ENCODE measurements at places on chromosomes 13 and 19.

- DNase-seq = no peak
Observed at GRCh38 chr13:39281539-39282150, 243.4 kb downstream of the NHLRC3 start.

DNA sequence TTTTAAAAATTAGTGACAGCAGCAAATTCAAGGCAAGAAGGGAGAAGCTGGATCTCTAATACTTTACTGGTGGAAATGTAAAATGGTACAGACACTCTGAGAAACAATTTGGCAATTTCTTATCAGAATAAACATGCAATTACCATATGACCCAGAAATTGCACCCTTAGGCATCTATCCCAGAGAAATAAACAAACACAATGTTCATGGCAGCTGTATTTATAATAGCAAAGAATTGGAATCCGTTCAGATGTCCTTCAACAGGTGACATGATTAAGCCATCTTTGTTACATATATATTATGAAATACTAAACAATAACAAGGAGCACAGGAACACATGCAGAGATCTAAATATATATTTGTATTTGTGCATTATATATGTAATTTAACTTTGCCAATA lies 756.5 kb downstream of the SLITRK1 start:
- no peak for DNase-seq

- DNase-seq = no peak
Observed at GRCh38 chr13:32378012-32378411, 49.9 kb downstream of the N4BP2L1 start.

DNA sequence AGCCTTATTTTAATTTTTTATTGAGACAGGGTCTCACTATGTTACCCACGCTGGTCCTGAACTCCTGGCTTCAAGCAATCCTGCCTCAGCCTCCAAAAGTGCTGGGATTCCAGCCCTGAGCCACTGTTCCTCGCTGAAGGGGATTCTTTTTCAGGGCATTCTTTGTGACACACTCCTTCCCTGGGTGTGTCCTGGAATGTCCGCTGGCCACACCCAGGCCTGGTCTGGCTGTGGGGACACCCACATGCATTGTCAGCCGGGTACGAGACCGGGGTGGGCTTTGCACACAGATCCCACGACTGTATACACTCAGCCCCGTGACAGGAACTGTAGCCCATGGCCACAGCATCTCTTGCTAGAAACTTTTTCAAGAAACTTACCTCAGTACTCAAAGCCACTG lies 34.4 kb upstream of the GATAD2A start:
- DNase-seq = no peak

DNA sequence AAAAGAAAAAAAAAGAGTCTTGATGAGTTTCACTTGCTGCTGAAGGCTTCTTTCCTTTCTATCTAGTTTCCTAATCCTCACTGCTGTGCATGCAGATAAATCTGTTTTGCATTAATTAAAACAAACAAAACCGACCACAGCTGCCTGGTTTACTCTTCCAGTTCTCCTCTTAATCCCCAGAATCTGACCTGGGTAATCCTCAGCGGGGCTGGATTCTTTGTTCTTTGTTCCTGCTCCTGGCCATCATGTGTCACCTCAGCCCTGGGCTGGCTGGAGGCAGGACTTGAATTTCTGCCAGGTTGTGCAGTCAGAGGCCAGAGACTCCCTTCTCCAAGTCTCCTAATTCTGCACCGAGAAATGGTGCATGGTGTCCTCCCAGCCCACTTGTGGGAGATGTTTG lies 52.2 kb upstream of the CYP4F8 start:
- DNase-seq = no peak

GRCh38 chr13:38046049-38046376 lies 176.4 kb upstream of the TRPC4 start:
- no peak for DNase-seq

DNA sequence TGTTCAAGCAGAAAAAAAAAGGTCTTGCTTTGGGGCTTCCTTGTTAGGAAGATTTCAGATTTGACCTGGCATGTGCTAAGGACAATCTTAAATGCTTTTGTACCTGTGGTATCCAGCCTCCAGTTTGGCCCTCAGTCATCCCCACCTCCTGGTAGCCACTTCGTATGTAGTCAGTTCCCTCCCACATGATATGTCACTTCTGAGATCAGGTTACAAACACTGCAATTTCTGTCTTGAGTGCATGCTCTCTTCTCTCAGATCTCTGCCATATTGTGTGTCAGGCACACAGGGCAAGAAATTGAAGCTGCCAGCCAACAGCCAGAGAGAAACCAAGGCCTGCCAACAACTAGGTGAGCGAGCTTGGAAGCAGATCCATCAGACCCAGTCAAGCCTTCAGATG lies 60.3 kb upstream of the STARD13 start:
- no peak for DNase-seq

DNA sequence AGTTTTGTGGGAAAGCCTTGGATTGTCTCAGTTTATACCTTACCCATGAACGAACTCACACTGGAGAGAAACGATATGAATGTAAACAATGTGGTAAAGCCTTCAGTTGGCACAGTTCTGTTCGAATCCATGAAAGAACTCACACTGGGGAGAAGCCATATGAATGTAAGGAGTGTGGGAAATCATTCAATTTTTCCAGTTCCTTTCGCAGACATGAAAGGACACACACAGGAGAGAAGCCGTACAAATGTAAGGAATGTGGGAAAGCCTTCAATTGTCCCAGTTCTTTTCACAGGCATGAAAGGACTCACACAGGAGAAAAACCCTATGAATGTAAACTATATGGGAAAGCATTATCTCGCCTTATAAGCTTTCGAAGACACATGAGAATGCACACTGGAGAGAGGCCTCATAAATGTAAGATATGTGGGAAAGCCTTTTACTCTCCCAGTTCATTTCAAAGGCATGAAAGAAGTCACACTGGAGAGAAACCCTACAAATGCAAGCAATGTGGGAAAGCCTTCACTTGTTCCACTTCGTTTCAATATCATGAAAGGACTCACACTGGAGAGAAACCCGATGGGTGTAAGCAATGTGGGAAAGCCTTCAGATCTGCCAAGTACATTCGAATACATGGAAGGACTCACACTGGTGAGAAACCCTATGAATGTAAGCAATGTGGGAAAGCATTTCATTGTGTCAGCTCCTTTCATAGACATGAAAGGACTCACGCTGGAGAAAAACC lies 7.5 kb upstream of the ZNF440 start:
- DNase-seq = no peak

DNA sequence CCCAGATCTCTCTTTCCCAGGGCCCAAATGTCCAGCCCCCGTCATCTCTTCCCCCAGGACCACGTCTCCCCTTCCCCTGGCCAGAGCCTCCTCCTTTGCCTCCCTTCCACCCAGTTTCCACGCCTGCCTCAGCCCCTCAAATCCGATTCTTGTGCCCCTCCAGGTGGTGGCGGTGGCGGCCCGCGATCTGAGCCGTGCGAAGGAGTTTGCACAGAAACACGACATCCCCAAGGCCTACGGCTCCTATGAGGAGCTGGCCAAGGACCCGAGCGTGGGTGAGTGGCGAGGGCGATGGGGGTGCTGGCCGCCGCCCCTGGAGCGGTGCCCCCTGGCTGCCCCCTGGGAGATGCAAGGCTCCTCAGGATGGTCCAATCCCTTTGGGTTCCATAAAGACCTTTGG lies 1.3 kb downstream of the DHDH start:
- no peak for DNase-seq

GRCh38 chr13:43475140-43475539 lies 311.6 kb downstream of the ENOX1 start:
- no peak for DNase-seq

GRCh38 chr19:8017808-8018207 lies 12.4 kb upstream of the ELAVL1 start:
- DNase-seq = no peak

DNA sequence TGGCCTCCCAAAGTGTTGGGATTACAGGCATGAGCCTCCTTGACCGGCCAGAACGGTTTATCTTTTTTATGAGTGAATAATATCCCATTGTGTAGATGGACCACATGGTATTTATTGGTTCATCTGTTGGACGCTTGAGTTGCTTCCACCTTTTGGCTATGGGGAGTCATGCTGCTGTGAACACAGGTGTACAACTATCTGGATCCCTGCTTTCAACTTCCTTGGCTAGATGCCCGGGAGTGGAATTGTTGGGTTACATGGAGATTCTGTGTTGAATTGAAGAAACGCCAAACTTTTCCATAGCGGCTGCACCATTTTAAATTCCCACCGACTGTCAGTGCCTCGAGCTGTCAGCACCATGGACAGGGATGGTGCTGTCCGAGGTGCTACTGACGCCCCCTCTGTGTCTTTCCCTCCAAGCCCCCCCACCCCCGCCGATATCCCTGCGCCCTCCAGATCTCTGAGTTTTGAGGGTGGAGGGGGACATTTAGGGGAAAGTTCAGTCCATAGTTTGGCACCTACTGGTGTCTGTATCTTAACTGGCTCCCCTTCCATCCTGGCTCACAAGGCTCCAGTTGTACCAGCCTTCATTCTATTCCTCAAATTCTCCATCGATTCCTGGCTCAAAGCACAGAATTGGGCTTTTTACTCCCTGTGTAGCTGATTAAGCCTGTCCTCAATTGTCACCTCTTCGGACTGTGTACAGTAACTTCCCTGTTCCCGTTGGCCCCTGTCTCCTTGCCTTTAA lies 27.3 kb downstream of the PNPLA6 start:
- no peak for DNase-seq

DNA sequence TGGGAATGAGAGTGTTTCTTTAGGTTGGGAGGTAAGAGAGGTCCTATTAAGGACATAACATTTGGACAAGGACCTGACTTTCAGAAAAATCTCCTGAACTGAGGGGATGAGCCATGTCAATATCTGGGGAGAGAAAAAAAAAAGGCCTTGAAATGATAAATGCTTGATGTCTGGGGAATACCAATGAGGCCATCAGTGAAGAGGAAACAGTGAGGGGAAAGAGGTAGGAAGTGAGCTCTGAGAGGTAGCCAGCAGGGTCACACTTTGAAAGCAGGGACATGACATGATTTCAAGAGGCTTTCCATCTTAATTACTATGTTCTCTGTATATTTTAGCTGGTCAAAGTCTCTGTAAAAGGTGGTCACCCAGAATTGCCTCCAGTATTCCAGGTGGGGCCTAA lies 9.9 kb upstream of the UBE2L5 start:
- no peak for DNase-seq

DNA sequence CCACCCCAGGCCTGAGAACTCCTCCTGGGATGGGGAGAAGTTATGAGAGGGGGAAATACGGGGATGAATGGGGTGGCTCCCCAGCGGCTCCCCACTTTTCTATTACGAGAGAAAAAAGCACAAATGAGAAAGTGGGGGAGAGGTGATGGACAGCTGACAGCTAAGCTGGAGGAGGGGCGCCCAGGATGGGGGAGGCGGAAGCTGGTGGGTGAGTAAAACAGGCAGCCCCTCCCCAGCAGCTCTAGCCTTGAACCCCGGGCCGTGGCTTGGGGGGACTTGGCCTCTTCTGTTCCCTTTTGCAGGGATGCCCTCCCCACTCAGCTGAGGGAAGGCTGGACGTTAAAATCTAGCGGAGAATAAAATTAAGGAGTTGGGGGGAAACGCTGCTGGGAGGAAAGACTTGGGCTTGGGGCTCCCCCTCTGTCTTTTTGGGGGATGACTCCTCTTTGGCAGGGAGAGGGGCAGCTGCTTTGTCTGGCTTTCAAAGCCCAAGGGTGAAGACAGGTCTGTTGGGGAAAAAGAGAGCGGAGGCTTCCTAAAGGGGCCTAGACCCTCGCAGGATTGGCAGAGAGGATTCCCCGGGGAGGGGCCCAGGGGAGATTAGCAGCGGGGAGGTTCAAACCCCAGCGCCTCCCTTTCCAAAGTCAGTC lies 1.4 kb upstream of the SAMD1 start:
- no peak for DNase-seq

DNA sequence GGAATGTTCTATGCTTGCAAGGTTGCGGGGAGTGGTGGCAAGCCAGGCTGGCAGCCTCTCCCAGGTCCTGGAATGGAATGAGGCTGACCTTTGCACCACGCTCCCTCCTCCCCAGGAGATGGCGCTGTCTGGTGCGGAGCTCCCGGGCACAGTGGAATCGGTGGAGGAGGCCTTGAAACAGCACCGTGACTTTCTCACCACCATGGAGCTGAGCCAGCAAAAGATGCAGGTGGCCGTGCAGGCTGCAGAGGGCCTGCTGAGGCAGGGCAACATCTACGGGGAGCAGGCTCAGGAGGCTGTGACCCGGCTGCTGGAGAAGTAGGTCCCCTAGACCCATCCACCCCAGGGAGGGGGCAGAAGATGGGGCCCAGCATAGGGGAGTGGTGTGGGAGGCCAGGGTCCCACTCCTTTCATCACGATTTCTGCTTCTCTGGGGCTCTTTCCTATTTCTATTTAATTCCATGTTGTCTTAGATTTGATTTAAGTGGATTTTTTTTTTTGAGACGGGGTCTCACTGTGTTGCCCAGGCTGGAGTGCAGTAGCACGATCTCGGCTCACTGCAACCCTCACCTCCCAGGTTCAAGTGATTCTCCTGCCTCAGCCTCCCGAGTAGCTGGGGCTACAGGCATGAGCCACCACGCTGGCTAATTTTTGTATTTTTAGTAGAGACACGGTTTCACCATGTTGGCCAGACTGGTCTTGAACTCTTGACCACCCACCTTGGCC lies 53.2 kb upstream of the SHKBP1 start:
- peak; percentile 73 for DNase-seq

DNA sequence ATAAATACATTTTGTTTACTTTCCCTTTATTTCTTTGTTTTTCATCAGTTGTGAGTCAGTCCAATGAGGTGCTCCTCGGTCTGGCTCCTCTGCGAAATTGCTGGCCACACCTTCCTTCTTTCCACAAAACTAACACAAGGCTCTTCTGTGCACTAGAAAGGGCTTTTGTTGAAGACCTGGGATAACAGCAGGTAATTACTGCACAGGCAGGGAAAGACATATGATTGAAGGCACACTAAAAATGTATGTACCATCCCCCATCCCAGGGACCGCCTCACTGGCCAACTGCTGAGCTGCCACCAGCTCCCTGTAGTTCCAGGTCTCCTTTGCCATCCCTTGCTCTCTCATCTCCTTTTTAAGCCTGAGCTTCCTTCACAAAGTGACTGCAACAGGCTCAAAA lies 180.5 kb downstream of the EFNB2 start:
- no peak for DNase-seq

- DNase-seq = no peak
Observed at GRCh38 chr13:99861771-99862170, 109.8 kb downstream of the ZIC5 start.

DNA sequence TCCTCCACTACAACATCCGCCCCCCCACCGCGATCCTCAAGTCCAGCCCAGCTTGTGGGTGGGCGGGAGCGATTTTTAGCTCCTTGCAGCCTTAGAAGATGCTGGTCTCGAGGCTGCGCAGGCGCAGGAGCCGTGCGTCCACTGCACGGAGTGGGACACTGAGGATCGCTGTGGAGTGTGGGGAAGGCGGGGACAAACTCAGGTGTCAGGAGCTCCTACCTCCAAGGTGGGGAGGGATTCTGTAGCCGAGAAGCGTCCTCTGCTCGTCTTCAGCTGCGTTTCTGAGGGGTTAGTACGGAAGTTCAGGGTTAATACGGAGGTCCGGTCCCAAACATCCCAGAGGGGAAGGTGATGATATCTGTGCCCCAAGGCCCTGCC lies at the start of gene RTBDN:
TSS of gene RTBDN (minus strand) at position 14 of the 378 bp plus-strand sequence. CDS start 4,600 bp downstream, outside the sequence.
- DNase-seq = no peak

GRCh38 chr19:13796301-13797057 lies 1.2 kb downstream of the ZSWIM4 start:
- no peak for DNase-seq

- no peak for DNase-seq
Observed at GRCh38 chr13:31927219-31927653, 104.3 kb upstream of the FRY start.
